ENCODE measurements at places on chromosomes 1 and 21. TPM values are rescaled to one million over a fixed set of nuclear protein-coding genes. Genes with fewer than 3 reads are reported as not detected.

DNA sequence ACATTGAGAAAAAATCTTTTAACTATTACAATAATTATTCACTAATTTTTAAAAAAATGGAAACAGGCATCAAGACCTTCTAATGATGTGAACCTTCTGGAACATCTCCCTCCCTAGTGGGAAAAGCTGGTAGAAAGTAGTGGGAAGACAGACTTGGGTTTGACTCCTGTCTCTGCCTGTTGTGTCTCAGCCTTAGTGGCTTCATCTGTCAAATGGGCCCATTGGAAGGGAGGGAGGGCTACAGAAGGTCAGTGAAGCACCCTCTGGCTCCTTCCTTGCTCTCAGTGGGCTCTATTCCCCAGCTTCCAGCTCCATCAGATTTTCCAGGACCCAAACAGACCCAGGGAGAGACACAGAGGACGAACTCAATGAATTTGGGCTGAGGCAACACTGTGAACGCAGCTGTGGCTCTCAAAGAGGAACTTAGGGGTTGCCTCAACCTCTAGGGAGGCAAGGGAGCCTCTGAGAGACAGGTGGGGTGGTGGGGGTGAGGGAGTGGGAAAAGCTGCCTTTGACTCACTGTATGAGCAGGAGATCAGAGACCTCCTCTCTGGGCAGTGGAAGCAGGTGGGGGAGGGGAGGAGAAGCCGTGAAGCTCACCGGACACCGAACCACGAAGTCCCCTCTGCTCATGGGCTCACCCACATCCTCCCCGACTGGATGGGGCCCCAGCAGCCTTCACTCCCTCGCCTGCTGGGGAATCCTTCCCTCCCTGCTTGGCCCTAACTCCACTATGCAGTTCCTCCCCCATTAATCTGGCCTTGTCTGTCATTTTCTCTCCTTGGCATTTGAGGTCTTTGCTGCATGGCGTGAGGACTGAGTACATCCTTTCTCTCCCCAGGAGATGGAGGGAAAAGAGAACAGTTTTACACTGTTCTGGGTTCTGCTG lies 4.5 kb downstream of the CNR2 start:
- no peak for DNase-seq

Gene CLDN8
- total RNA-seq, result 1.8 TPM

DNA sequence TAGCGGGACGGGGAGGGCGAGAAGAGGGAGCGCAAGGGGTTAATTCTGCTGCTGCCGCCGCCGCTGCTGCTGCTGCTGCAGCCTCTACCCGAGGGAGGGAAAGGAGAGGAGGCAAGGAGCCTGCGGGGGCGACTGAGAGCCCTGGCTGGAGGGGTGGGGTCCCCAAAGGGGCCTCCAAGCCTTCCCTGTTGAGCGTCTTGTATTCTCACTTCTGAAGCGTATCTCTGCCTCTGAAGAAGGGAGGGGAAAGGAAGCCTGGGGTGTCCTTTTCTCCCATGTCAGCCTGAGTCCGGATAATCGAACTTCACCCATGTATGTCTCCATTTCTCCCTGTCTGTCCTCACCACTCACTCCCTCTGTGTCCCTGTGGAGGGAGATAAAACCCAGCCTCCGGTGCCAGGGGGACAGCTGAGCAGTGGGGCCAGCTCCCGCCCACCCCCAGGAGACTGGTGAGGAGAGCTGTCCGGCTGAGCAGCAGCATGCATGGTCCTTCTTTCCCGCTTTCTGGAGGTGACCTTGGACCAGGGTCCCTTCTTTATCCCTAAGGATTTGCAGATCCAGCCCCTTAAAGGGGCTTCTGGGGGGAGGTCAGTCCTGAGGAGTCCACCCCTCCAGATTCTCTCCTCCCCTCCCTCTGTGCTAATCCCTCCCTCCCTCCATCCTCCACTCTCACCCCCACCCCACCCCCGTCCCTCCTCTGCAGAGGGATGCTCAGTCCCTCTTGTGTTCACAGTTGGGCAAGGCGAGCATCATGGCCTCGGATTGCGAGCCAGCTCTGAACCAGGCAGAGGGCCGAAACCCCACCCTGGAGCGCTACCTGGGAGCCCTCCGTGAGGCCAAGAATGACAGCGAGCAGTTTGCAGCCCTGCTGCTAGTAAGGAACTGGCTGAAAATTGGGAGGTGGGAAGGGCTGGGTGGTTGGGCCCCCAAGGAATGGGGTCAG lies 1.0 kb downstream of the NCDN start:
- DNase-seq, result no peak

DNA sequence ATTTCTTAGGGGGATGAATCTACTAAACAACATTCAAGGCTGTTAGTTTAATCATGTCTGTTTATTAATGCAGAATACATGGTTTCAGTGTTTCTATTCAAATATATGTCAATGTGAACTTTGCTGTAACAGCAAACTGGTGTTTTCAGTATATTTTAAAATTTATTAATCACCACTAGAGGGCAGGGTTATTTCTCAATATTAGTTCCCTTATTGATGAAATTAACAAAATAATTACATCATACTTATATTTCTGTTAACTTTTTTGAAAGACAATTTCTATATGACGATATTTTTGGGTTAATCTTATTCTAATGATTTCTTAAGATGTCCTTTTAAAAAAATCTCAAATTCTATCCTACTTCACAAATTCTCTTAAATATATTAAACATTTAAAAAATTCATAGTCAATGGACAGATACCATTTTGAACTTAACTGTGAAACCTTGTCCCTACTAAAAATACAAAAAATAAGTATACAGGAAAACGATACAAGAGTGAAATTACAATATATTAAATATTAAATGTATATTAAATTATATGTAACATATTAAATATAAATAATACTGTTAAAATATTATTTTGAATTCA lies 1034.1 kb upstream of the PRMT6 start:
- DNase-seq, result no peak

- DNase-seq, result no peak
These were observed 7.7 kb downstream of the ARMH1 start for GRCh38 chr1:44681905-44682882.

DNA sequence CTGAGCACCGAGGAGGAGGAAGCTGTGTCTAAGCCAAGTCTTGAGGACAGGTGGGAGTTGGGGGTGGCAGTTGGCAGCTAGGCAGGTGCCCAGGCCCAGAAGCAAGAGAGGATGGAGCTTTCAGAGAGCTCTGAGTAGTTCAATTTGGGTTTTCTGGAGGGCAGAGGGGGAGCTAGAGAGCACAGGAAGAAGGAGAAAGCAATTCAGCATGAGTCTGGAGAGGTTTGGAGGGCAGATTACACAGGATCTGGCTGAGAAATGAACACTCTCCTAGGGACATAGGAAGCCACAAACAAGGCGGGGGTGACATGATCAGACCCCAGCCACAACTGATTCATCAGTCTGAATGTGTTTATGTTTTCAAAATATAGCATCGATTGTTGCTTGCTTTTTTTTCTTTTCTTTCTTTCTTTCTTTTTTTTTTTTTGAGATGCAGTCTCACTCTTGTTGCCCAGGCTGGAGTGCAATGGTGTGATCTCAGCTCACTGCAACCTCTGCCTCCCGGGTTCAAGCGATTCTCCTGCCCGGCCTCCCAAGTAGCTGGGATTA lies 23.8 kb downstream of the PTPRF start:
- no peak for DNase-seq

- DNase-seq, result no peak
These were observed 50.7 kb downstream of the MACF1 start for GRCh38 chr1:39255222-39255621.

Gene SELP
- total RNA-seq, result 24.0 TPM

Gene RASAL2
- total RNA-seq, result 26.0 TPM

DNA sequence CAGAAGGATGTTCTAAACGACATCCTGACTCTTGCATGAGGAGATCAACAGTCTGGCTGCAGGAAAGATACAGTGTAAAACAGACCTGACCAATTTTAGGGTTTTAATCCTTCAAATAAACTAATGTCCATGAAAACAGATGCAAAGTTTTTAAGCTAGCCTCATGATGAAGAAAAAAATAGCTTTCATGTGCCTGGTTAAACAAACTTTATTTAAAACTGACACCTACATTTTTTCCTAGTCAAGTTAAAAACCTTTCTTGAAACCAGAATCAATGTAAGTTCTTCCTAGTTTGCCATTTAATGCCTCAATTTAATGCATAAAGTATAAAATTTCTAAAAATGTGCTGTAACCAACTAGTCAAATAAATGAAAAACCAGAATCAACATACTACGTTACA lies 2.9 kb downstream of the WDR26 start:
- no peak for DNase-seq

Gene SPRR4
- not detected for total RNA-seq

- no peak for DNase-seq
These were observed 23.6 kb downstream of the ARMH1 start for GRCh38 chr1:44698138-44698537.

GRCh38 chr1:56216218-56216617 lies 363.1 kb downstream of the PLPP3 start:
- no peak for DNase-seq

Gene S100A4
- total RNA-seq, result 120 TPM

Gene C1QC
- total RNA-seq, result 85.3 TPM

DNA sequence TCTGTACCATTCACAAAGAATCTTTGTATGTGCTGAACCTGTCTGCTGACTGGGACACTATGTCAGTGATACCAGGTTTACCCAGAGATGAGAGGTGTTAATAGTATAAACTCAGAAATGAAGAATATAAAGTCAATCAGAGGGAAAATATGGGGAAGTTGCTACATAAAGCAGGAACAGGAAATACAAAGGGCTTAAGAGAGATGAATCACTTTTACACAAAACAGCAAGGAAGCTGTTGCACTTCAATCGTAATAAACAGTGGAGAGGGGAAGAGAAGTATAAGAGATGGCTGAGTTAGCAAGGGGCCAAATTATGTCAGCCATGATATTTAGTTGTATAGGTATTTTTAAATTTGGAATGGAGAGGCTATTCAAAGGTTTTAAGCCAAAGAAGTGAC lies 890.2 kb upstream of the NCAM2 start:
- DNase-seq, result no peak

Gene RHOU
- 38.7 TPM for total RNA-seq

DNA sequence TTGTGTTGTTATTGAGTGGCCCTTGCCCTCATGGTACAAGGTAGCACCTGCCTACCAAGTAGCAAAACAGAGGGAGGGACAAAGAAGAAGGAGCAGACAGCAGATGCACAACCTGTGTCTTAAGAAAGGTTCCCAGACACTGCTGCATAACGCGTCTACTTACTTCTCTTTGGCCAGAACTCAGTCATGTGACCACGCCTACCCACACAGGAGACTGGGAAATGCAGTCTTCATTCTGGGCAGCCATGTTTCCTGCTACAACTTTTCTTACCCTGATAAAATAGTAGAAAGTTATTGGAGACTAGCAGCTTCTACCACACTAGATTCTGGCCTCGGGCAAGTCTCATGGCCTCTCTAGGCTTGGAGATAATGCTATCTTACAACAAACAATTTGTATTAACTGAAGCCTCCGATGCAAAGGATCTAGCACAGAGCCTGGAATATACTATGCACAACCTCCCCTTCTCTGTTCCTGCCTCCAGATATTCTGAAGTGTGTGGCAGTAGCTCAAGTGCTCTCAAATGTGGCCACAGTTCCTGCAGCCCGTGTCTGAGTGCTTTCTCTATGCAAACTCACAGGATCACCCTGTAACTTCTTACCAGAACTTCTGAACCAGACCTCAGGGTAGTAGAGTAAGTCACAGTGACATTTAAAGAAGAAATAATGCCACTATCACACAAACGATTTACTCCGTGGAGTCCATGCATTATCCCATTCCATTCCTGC lies 34.1 kb upstream of the BTG2 start:
- peak; percentile 78 for DNase-seq

Gene FLG2
- not detected for total RNA-seq

GRCh38 chr1:118104951-118105350 lies 80.1 kb downstream of the SPAG17 start:
- no peak for DNase-seq

GRCh38 chr1:38778051-38778450 lies 81.5 kb downstream of the RRAGC start:
- peak; percentile 13 for DNase-seq

Gene TMEM59
- total RNA-seq, result 366 TPM

DNA sequence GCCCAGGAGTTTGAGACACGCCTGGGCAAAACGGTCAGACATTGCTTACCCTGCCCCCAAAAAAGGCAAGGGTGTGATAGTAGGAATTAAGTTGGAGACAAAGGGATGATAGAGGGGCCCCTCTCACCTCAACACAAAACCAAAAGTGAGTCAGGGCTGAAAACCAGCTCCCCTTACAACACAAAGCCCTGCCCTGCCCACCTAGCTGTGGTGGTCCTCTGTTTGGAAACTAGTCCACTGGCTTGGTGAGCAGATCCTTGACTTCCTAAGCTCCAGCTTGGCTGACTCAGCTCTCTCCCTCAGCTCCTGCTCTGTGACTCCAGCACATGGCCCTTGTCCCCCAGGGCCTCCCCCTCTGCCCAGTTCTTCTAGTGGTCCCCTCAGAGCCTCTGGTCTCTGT lies 603.8 kb downstream of the PTPRC start:
- no peak for DNase-seq

Gene GGPS1
- total RNA-seq, result 40.7 TPM

GRCh38 chr1:156752843-156753482 lies 1.5 kb upstream of the HDGF start:
- DNase-seq, result no peak

DNA sequence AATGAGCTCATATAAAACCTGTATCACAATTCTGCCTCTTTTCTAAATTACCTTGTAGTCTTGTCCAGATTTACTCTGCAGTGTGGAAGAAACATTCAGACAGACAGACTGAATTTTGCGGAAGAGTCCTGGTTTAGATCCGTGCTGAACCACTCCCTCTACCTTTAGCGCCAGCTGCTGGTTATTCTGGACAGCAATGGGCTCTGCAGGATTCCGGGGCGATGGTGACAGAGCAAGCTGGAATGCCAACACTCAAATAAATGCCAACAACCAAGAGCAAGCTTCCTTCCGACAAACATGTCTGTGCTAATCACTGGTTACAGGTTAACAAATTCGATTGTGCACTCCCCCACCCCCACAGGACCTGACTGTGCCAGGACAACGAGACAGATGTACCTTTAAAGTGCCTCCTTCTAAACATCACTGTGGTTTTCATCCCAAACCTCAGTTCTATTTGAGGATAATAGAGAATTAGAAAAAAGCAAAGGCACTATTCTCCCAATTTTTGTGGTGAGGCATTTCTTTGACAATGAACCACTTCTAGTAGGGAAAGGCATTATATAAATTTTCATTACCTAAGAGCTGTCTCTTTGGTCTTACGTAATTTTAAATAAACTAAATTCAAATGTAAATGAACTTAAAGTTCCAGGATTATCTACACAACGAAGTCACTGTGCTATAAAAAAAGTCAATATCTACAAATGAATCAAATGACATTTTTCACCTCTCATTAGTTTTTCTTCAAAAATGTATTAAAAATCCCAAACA lies 90.4 kb downstream of the INTS7 start:
- DNase-seq, result peak; percentile 77

Gene AMIGO1
- 6.0 TPM for total RNA-seq

Measured in ureter (tissue), 1 donor.